ENCODE measurements at places on chromosomes 5 and 9.
A peak's percentile ranks its signal among the peaks of the same experiment; 100 is the strongest.

DNA sequence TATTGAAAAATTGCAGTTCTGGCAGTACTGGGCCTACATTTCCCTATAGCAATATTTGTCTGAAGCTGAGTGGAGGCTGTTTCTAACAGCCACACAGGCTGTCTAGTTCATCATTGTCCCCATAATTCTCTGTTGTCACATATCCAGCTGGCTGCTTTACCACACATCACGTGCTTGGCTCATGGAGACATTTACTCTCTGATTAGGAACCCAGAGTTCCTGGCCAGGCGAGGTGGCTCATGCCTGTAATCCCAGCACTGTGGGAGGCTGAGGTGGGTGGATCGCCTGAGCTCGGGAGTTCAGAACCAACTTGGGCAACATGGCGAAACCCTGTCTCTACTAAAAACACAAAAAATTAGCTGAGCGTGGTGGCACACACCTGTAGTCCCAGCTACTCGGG lies 81.4 kb downstream of the PGM5 start:
- DNase-seq: no peak

DNA sequence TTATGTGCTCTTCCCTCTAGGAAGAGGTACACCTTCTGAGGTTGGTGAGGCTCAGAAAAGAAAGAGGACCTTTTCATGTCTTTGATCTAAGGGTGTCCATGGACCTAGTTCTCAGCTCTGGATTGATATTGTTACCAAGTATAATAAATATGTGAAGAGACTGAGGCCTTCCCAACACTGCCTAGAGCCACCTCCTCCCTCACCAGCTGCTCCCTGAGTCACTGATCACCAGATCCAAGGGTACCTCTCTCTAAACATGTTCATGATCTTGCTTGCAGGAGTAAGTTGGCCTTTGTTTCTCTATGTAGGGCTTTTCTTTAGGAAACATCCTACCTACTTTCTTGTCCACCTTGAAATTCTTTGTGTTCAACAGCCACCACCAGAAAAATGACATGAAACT lies 218.8 kb upstream of the ADRA1B start:
- no peak for DNase-seq

DNA sequence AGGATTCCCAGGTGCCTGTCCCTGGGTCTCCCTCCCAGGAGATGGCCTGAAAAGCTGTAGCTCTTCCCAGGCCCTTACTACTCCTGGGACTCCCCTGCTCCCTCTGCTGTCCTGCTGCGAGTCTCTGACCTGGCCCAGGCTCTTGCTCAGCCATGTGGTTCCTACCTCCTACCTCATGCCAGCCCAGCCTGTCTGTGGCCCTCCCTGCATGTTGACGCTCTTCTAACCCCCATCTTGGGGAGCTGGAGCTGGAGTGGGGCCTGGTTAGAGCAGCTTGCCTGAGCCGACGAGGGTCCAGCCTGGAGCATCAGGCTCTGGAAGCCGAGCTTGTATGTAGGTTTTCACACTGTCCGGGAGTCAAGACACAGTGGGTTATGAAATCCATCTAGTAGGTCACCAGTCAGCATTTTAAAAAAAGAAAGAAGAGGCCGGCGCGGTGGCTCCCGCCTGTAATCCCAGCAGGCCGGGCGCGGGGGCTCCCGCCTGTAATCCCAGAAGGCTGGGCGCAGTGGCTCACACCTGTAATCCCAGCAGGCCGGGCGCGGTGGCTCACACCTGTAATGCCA lies 244.4 kb downstream of the FANCC start:
- peak; percentile 40 for DNase-seq

- DNase-seq: no peak
These were observed 21.2 kb upstream of the MLANA start for GRCh38 chr9:5869315-5870019.

- no peak for DNase-seq
These were observed 209.1 kb downstream of the NR2F1-AS1 start for GRCh38 chr5:93371893-93372292.

DNA sequence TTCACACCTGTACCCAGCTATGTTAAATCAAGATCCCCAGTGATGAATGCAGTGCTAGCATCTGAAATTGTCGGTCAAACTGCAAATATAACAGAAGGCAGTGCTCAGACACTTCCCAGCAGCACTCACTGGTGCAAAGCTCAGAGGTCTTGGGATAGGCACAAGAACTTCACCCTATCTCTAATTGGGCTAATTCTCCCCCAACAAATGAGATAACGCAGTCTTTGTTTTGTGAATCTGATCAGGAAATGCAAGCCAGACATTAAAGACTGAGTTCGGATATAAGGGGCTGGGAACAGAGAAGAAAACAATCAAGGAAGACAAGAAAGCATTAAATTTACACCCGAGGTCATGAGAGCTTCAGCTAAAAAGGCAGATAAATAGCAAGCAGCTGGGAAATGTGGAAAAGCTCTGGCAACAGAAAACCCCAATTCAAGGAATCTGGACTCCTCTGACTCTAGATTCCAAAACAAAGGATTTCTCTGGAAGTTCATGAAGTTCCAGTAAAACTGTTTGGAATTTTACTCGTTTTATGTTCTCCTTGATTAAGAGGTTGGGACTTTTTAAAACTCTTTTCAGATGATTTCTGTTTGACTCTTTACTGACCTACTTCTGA lies 65.1 kb downstream of the GNA14 start:
- DNase-seq: no peak

GRCh38 chr5:141430332-141431113 lies at the start of gene PCDHGA12:
Gene PCDHGA12 (plus strand): TSS chr5:141430507. CDS start chr5:141430760, 253 bp downstream.
- DNase-seq: no peak

- no peak for DNase-seq
These were observed 61.2 kb upstream of the TAF11L2 start for GRCh38 chr5:17436761-17437221.

- DNase-seq: no peak
These were observed 1251.4 kb upstream of the CDH6 start for GRCh38 chr5:29942089-29942488.

DNA sequence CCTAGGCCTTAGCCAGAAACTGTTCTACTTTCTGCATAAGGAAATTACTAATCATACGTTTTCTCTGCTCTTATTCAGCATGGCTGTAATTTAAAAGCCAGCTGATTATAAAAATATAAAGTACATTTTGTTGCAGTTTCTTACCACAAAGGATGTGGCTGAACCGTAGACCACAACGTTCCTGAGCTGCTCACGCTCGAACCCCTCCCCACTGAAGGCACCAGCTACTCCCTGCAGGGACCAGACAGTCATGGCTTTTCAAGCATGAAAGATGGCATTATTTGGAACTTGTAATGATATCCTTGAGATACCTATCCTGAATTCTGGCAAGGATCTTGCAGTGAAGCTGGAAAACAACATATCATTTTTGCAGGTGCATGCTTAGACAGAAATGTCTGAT lies 91.8 kb upstream of the DMRT1 start:
- no peak for DNase-seq

- no peak for DNase-seq
These were observed 1013.4 kb upstream of the COX7C start for GRCh38 chr5:85604378-85604777.

DNA sequence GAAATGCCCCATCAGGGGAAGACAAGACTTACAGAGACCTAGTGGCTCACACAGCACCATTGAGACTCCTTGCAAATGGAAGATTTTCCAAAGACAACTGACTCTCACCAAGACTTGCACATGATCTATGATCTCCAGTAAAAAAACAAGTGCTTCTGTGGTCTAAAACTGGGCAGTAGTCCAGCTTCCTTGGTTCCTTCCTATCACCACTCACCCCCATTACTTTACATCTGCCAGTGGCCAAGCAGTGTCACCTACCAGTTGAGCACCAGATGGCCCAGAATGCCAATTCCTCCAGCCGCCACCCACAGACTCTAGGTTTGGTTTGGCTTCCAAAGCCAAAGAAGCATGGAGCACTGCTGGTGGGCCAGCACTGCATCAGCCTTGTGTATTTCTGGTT lies 47.7 kb downstream of the SH3TC2 start:
- no peak for DNase-seq

- no peak for DNase-seq
These were observed 186.8 kb upstream of the SLC27A6 start for GRCh38 chr5:128778474-128778873.

GRCh38 chr5:176675676-176676360 lies 28.5 kb downstream of the TSPAN17 start:
- DNase-seq: no peak

GRCh38 chr9:7640231-7640630 lies 159.3 kb downstream of the DMAC1 start:
- DNase-seq: no peak

DNA sequence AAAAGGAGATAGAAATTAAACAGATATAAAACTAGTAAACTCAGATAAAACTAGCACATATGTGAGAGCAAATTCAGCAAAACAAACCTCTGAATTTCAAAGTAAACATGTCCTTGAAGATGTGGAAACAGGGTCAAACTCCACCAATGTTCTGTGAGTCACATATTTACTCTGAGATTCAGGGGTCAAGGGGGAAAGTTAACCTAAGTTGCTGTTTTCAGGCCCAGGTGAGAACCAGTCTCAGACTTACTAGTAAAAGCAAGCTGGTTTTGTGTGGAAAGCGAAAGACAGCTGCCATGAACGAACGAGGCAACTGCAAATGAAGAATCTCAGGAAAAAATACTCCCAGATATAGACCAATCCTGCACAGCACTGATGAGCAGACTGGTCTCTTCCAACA lies 29.0 kb downstream of the PSMB7 start:
- DNase-seq: no peak

DNA sequence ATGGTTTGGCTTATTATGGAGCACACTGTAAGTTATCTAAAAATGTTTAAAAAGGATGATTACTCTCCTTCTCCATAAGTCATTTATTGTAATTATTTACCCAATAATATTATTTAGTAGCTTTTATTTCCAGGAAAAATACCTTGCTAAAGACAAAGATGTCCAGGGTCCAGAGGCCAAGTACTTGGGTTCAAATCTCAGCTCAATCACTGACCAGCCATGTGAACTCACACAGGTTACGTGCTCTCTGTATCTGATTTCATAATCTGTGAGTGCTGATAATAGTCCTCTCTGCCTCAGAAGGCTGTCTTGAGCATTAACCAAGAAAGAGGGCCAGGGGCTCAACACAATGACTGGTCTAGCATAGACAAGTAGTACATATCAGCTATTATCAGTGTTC lies 27.0 kb downstream of the ALDH1A1 start:
- DNase-seq: no peak

- no peak for DNase-seq
These were observed 55.3 kb upstream of the ALDH1B1 start for GRCh38 chr9:38337181-38337580.

DNA sequence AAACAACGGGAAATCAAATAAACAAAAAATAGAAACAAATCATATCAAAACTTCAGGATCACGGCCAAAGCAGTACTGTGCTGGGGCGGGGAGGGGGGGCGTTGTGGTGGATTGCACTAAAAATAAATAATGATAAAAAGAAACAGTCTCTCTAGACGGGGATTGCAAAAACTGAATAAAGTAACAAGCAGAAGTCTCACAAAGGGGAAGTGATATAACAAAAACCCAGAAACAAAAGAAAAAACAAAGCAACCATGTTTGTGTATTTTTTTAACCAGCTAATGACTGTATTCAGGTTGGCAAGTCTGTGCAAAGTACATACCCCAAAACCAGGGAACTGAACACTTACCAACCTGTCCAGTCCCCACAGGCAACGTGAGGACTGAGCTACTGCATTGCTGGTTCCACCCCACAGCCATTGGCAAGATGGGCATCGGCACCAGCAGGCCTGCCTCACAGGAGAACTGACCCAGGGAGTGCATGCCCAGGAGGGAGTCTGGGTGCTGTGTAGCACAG lies 24.1 kb downstream of the BICD2 start:
- DNase-seq: no peak

- no peak for DNase-seq
These were observed 201.0 kb upstream of the RAI14 start for GRCh38 chr5:34455098-34455497.

GRCh38 chr5:94849821-94850736 lies 231.6 kb downstream of the SLF1 start:
- DNase-seq: no peak

GRCh38 chr5:95816776-95817175 lies 5.8 kb downstream of the GLRX start:
- DNase-seq: no peak

- DNase-seq: no peak
These were observed 23.0 kb upstream of the AP3B1 start for GRCh38 chr5:78317515-78317914.

DNA sequence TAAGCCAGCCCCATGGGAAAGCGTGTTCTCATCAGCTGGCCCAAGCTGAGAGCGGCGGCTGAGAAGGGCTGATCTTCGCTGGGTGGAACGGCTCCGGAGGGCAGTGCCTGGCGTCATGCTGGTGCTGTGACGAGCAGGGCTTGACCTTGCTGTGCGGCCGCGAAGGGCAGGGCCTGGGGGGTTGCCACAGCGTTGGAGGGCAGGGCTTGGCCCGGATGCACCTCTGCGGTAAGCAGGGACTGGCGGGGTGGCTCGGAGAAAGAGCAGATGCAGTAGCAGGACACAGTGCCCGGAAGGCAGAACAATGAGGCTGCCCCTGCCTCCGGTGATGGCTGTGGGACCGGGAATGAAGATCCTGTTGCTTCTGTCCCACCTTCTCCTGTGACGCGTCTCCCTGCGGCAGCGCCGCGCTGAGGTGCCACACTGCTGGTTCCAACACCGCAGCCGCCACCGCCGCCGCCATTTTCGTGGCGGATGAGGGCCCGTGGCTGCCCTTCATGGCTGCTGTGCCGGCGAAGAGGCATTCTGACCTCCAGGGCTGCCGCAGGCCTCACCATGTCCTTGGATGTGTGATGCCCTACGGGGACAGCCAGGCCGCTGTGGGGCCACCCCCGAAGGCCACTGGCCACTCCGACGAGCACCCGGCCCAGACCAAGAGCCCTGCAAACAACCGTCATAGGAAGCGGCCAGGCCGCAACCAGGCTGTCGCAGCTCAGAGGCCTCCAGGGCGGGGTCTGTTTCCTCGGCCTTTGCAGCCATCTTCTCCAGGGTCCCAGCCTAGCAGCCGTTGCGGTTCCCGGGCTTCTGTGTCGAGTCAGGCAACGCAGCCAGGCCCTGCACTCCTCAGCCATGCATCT lies 890.5 kb upstream of the CTNND2 start:
- no peak for DNase-seq

GRCh38 chr5:44862808-44863207 lies 54.1 kb downstream of the MRPS30 start:
- no peak for DNase-seq

DNA sequence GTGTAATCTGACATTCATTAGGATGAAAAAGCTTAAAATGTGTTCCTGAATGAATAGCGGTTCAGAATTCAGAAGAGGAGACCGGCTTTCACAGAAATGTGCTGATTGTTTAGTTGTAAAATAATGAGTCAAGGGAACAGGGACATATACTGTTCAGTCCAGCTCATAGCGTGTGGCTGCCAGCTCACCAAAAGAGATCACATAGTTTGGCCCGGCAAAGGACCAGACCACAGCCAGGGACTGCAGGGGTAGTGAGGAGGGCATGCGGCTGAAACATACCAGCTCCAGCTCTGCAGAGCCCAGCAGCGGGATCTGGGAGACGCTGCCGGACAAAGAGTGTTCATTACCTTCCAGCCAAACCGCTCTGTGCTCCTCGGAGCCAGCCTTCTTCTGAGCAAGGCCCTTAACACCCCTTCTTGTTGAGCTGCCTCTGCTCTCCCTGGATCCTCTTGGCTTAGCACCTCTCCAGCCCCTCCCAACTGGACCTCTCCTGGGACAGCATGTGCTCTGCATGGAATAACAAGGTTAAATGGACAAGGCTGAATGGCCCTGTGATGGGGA lies 116.8 kb upstream of the CNTLN start:
- no peak for DNase-seq
